ENCODE measurements at places on chromosomes 2 and 18.
A peak's percentile ranks its signal among the peaks of the same experiment; 100 is the strongest.

DNA sequence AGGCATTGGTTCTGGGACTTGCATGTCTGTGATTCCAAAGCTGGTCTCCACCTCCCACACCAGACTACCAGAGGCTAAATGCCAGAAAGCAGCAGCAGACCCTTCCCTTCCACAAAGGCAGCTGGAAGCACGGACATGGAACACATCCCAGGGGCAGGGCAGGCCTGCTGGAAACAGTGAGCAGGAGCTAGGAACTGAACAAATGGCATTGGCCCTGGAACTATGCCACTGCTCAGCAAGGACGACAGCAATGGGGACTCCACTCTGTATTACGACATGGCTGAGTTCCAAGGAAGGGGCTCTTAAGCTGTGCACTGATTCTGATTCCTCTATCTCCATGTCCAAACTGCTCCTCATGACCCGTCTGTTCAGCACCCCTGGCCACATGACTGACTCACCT is 77.8 kb upstream of the TFCP2L1 start:
- no peak for DNase-seq

DNA sequence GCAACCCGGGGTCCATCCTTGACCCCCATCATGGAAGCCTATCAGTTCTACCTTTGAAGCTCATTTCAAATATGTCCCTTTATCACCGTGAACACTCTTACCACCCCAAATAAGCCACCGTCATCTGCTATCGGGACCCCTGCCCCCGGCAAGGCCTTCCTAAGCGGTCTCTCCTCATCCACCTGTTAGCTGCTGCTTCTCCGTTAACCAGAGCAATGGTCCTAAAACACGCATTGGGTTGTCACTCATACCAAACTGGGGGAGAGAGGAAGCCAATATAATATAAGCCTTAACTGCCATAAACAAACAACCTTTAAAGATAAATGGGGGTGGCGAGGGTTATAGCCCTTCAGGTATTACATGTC is 680 bp downstream of the ASNSD1 start:
- no peak for DNase-seq

GRCh38 chr2:43414586-43415135 is 181.2 kb downstream of the THADA start:
- no peak for DNase-seq

DNA sequence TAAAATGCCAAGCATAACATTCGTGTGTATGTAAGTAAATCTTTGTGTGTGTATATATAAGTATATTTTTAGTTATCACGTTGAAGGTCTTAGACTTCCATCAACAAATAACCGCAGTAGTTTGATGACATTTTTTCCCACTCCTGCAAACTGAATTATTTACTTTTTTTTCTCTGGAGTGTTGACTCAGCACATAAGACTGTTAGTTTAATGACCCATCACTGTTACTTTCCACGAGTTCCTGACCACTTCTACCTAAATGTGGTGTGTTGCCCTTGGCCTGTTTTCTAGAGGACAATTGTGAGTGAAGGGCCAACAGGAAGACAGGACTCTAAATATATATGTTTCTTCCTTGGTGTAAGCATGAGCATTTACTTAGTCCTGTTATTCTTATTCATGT is 71.3 kb upstream of the TXNDC2 start:
- no peak for DNase-seq

GRCh38 chr2:195559431-195559914 is 97.6 kb upstream of the SLC39A10 start:
- DNase-seq, result peak; percentile 55

DNA sequence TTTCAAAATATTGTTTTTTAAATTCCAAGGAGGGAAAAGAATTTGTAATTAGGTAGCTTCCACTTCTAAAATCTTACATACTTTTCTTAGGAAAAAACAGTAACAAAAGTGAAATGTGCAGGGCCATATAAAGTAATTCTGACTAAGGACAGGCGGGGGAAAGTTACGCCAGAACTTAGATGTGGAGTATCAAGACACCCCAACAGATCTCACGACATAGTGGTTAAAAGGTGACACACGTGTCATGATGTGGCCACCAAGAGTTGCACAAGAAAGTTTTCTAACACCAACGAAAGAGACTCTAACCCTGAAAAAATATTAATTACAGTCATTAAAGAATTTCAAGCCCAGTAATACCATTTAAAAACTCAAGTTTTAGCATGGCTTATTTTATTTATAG is 51.0 kb downstream of the KIDINS220 start:
- no peak for DNase-seq

GRCh38 chr2:6994536-6995128 is 77.4 kb downstream of the RNF144A start:
- DNase-seq, result no peak

- no peak for DNase-seq
Observed at GRCh38 chr18:13377496-13377895, 158.9 kb downstream of the LDLRAD4 start.

DNA sequence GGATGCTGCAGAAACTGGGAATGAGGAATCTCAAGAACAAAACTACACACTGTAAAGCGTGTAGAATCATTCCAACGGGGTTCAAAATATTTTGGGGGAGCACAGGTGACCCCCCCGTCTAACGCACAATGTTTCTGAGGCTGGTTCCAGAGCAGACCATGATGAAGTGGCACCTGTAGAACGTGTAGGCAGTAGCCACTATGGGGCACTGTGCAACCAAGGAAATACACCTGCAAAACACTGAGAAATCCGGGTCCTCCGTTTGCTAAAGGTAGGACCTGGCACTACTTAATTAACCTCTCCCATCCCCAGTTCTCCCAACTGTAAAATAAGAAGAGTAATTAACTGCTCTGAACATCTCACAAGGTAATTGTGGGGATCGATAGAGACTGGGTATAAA is 22.6 kb downstream of the ST6GAL2 start:
- no peak for DNase-seq

GRCh38 chr2:229520691-229521096 is 193.7 kb downstream of the DNER start:
- DNase-seq, result no peak

- no peak for DNase-seq
Observed at GRCh38 chr2:222064286-222064685, 234.5 kb downstream of the PAX3 start.

DNA sequence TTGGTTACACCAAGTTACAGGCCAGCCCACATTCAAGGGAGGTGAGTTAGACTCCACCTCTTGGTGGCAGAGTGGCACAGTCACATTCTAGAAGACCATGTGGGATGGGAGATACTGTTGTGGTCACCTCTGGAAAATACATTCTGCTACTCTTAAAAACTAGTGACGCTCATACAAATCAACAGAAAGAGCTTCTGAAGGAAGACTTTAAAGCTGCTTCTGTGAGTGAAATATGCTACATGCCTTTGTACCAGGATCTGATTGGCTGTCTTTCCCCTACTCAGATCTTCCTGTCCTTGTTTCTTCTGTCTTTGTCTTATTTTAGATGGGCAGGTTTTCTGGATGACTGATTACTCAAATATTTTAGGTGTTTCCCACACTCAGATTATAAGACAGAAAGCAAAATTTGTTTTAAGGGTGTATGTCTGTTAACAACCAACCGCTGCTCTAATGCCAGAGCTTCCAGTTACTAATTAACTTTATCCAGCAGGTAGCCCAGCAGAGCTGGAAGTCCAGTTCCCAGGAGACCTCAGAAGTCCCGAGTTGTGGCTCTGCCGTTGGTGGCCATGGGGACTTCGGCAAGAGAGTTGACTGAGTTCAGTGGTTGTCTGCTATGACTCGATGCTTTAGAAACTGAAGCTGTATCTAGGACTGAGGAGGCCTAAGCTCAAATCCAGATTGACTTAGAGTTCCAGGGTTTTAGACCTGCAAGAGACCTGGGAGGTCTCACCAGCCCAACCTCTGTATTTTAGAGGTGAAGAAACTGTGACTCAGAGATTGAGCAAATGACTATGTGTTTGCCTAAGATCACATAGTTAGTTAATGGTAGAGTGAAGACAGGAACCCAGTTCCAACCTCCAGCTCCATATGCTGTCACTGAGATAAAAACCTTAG is 7.4 kb downstream of the IL1R2 start:
- no peak for DNase-seq

DNA sequence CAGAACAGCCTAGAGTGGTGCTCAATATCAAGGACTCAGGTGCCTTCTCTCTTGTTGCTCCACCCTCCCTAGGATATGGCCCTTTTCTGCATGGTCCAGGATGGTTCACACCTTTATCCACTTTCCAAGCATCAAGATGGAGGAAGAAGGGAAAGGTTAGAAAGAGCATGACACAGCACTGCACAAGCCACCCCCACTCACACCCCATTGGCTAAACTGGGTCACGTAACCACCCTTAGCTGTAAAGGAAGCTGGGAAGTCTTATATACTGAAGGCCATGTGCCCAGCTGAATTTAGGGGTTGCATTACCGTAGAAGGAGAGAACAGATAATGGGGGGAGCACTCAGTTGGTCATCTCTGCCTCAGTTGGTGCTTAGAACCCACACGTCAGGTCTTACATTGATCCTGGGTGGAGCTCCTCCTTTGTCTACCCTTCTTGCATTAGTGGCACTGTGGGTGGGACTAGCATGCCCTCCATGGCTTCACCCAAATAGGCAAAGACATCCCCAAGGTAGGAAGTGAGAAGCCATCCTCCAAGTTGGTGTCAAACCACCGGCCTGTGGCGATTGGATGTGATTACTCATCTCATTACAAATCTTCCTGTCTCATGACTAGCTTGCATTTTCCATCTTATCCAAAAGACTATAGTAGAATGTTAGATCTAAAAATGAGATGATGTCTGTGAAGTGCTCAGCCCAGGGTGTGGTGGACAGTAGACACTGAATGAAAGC is 248.5 kb downstream of the HAUS1 start:
- DNase-seq, result no peak

GRCh38 chr2:163175294-163175693 is 336.7 kb upstream of the KCNH7 start:
- DNase-seq, result no peak

DNA sequence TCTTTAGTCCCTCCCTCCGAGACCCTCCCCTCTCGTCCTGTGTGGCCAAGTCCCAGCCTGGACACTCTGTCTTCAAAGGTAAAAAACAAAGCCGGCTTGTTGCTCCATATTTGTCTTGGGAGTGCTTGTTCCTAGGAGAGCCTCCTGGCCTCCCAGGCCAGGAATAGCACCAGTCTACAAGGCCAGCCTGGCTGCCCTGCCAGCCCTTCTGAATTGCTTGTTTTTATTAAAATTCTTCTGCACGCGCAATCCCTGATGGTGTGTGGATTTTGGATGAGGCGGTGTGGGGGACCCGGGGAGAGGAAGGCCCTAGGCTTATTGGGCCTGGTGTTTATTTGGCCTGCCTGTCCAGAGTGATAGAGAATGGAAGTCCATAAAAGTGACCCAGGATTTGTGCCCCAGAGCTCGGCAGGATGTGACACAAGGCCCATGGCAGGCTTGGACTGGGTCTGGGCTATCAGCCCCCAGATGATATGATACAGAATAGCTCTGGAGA is 297.3 kb downstream of the CYP26B1 start:
- DNase-seq, result no peak

GRCh38 chr2:174026122-174026845 is 61.1 kb upstream of the SP3 start:
- DNase-seq, result no peak

- DNase-seq, result no peak
Observed at GRCh38 chr18:59419386-59419785, 60.3 kb upstream of the LMAN1 start.

DNA sequence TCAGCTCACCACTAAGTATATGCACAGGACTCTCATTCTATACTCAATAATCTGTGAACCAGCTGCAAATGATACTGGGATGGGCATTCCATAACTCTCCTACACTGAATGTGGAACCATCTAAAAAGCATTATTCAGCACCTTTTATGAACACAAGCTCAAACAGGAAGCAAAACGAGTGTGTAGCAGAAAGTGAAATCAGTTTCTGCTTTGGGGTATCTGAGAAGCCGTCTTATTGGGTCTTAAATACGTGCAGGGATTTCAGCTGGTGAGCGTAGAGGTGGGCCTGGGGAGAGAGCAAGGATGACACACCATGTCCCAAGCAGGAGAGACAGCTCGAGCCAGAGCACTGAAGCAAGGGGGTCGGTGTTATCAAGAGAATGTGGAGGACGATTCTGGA is 120.0 kb upstream of the TTN start:
- no peak for DNase-seq

GRCh38 chr2:67260343-67261277 is 136.5 kb upstream of the ETAA1 start:
- no peak for DNase-seq

GRCh38 chr2:181672255-181673008 is 7.9 kb downstream of the NEUROD1 start:
- DNase-seq, result no peak

DNA sequence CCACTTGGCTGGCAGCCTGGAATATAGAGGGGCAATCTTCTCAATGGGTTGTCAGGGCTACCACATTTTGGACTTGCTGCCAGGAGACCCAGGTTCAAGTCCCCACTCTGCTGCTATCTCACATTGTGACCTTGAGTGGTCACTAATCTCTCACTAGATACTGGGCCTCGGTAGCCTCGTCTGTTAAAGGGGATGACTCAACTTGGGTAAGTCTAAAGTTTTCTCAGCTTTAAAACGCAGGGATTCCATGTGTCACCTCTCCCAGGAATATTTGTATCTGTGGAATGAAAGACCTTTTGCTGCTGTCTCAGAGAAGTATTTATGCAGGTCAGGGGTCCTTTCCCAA is 86.3 kb downstream of the SEMA4F start:
- DNase-seq, result no peak

GRCh38 chr2:12457831-12458230 is 258.9 kb upstream of the TRIB2 start:
- DNase-seq, result no peak

DNA sequence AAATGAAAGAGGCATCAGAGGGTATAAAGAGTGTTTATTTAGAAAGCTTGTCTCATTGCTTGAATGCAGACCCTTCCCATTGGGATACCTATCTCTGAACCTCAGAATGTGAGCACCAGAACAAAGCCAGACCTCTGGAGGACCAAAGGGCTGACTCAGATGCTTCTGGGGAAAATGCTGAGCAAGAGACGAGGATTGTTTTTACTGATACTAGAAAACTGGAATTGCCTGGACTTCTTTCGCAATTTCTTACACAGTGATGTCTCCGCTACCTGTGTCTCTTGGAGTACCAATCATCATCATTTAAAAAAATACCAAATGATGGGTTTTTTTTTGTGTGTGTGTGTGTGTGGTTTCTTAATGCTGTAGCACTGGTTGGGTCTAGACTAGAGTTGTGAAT is 55.6 kb upstream of the CCDC85A start:
- DNase-seq, result no peak

DNA sequence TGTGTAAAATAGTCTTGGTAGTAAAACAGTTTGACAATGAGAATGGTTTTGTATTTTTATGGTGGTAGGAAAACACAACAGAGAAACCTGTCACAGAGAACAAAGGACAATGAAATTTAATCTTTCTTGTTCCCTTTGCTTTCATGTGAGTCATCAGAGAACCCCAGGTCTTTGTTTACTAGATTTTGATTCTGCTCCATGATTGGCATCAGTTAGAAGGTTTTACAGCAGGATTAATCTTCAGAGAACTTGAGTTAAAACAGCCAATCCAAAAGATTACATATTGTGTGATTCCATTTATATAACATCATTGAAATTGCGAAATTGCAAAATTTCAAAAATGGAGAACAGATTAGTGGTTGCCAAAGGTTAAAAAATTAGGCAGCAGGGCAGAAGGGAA is 2.5 kb downstream of the APLF start:
- no peak for DNase-seq
